ENCODE measurements at places on chromosomes 2 and 18.

GRCh38 chr2:47650001-47650535, 132.9 kb upstream of the MSH6 start:
- DNase-seq: no peak

GRCh38 chr2:48391616-48392015, 138.3 kb upstream of the STON1 start:
- DNase-seq: no peak

GRCh38 chr2:148971547-148971946, 67.0 kb upstream of the LYPD6B start:
- DNase-seq: no peak

GRCh38 chr2:200852605-200853004, 11.9 kb downstream of the CLK1 start:
- DNase-seq: no peak

- DNase-seq: no peak
Measured at GRCh38 chr2:235866373-235866772, 301.8 kb downstream of the GBX2 start.

DNA sequence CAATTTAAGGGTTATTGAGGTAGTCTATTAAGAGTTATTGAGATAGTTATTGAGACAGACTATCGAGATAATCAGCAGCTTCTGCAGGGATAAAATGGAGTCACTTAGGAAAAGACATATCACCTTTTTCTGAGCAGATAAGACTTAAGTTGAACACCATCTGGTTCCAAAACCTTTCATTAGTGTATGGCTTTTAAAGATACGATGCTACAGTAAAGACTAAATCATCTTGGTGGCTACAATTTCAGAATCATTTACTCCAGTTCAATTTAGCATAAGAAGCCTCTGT, 68.6 kb upstream of the DNAJC10 start:
- DNase-seq: no peak

All from stimulated activated CD8-positive, alpha-beta memory T cell treated with anti-CD3 and anti-CD28 coated beads, Interleukin-2, amount 100 ng/mL, for 1 hour (primary cell).